ENCODE measurements at places on chromosomes 5 and 9. TPM values are rescaled to one million over a fixed set of nuclear protein-coding genes. Genes with fewer than 3 reads are reported as not detected.

LCN9 gene
- not detected for total RNA-seq

SLC6A19 gene
- total RNA-seq: not detected

PCDHA9 gene
- total RNA-seq: 0.07 TPM

CARTPT gene
- total RNA-seq: not detected

KLF9 gene
- 27.7 TPM for total RNA-seq

ANKRD31 gene
- total RNA-seq: 0.07 TPM

SLC4A9 gene
- total RNA-seq: not detected

SLIT3 gene
- 0.13 TPM for total RNA-seq

ANKRD34B gene
- not detected for total RNA-seq

CCDC183 gene
- total RNA-seq: 0.13 TPM

LCN12 gene
- not detected for total RNA-seq

WNT8A gene
- not detected for total RNA-seq
